HS-27A (cell line): ENCODE measurements at places on chromosomes 12 and 14.

DNA sequence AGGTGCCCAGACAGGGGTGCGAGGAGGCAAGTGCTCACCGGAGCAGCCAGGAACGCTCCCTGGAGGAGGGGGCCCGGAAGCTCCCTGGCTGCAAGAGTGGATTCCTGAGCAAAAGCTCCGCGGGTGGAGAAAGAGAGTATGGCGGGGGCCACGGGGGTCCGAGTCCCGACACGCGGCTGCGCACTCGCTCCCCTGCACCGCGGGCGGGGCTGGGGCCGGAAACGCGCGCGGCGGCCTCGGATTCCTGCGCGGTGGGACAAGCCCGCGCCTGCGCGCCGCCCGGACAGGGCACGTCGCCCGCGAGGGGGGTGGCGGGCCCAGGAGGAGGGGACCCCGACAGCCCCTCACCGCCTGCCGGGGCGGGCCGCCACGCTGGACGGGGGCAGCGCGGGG lies 27.8 kb upstream of the GPR132 start:
- no peak for DNase-seq

GRCh38 chr12:53984901-53985691 lies at the start of gene HOXC10:
Gene HOXC10, plus strand, starts transcription at chr12:53985146. Its CDS starts 114 bp downstream, at chr12:53985260.
- DNase-seq: peak; percentile 95

GRCh38 chr12:114512351-114512750 lies 106.4 kb upstream of the TBX5 start:
- no peak for DNase-seq

GRCh38 chr14:25411781-25412757 lies 362.1 kb upstream of the STXBP6 start:
- no peak for DNase-seq

DNA sequence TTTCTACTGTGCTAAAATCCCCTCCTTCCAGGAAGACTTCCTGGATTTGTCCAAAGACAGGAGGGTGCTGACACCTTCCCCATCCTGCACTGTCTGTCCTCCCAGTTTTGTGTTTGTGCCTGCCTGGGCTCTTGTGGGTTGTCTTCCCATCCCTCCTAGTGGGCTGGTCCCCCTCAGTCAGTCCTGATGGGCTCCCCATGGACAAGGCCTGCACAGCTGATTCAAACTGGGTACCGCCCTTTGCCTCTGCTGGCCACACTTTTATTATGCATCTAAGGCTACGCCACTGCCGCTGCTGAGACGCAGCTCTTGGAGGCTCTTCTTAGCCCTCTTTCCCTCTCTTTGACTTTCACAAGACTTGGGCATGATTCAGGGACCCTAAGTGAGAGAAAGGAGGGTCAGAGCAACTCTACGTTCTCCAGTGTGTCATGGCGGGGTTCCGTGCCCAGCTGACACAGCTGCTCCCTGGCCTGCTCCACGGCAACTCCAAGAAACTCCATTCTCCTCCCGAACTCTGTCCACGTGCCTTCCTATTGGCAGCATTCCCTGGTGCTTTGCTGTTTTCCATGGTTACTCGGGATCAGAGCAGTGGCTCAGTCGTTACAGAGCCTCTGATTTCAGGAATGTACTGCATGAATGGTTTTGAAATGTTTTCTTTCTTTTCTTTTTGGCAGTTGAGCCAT lies 3.8 kb upstream of the KRT85 start:
- no peak for DNase-seq

DNA sequence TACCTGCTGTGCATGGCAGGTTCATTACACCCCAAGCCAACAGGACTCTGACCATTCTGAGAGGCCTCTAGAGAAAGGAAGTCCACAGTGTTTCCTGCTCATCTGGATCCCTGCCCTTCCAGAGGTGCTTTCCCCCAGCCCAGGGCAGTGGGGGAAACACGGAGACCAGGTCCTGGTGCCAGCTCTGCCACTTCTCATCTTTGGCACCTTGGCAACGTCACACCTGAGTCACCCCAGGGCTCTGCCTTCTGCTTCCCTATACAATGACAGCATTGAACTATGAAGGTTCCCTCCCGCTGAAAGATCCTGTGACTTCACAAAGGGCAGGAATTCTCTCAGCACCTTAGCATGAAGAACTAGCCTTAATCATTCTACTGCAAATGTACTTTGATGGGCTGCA lies 74.9 kb downstream of the ANO2 start:
- no peak for DNase-seq

DNA sequence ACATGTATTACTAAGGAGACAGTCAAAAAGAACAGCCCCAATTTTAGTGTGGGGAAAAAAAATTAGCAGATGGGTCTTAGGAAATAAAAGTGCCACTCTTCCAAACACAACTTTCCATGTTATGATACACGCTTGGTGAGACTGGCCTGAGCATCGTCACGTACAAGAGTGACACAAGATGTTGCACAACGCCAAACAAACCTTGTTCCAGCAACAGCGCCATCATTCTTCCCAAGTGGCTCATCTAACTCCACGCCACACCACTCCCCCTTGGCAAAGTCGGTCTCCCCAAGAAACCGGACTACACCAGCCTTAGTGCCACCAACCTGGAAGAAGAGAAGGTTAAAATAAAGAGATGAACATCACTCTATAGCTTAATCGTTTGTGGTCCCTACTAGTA lies 58.7 kb downstream of the CLIP1 start:
- DNase-seq: no peak

DNA sequence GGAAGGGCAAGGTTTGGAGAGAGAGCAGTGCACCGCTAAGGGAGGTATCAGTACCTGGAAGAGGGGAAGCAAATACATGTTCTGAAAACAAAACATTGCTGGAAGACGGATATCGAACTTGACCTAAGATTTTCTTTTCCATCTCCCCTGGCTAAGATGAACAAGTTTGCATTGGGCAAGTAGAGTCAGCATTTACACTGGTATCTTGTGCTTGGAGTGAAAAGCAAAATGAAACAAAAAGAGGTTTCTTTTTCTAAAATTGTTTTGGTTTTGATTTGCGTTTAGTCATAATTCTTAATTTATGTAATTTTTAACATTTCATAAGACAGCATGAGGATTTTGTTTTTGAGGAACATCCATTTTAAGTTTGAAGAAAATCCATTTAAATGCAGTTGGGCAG lies 881.6 kb downstream of the NRXN3 start:
- no peak for DNase-seq

DNA sequence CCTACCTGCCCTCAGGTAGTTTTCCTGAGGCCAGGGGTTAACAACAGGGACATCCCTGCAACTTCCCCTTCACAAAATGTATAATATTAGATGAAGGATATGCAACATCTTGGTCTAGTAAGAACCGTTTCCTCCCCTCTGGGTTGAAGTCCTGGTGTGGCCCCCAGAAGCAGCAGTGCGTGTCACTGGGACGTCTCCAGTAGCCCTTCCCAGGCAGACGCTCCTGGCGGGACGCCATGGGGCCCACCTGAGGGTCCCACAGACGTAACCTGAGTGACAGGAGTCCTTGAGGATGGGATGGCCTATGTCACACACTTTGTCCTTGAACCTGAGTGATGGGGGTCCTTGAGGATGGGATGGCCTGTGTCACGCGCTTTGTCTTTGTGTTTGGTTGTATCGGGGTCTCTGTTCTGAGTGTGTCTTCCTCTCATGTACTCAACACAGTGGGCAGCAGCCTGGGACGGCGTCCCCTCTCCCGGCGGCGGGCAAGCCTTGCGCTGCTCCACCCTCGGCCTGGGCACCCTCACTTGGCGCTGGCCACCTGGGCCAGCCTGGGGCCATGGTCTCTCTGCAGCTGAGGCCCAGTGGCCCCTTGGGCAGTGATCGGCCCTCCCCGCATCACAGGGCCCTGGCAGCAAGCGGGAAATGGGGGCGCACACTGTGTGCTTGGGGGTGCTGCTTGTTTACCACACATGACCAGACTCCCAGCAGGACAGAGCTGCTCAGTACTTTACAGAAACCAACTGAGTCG lies 14.3 kb upstream of the AMN start:
- no peak for DNase-seq

GRCh38 chr12:96378319-96378718 lies 21.9 kb downstream of the CDK17 start:
- DNase-seq: no peak

DNA sequence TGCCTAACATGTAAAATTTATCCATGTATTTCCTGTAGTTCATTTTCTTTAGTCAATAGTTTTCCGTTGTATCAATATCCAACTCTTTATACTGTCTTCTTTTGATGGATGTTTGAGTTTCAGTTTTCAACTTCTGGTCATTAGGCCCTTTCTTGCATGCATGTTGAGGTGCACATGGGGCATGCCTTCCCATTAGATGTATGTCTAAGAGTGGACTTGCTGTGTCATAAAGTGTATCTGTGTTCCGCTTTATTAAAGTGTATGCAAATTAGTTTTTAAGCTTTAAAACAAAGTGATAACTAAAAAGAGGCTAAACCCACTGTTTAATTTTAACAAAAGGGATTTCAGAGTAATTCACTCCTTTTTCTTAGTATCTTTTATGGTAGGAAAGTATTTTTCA lies 441.1 kb downstream of the PCNX1 start:
- no peak for DNase-seq

GRCh38 chr14:67749341-67750084 lies 47.8 kb downstream of the RDH12 start:
- no peak for DNase-seq

GRCh38 chr14:56358851-56359614 lies 220.6 kb upstream of the TMEM260 start:
- no peak for DNase-seq

DNA sequence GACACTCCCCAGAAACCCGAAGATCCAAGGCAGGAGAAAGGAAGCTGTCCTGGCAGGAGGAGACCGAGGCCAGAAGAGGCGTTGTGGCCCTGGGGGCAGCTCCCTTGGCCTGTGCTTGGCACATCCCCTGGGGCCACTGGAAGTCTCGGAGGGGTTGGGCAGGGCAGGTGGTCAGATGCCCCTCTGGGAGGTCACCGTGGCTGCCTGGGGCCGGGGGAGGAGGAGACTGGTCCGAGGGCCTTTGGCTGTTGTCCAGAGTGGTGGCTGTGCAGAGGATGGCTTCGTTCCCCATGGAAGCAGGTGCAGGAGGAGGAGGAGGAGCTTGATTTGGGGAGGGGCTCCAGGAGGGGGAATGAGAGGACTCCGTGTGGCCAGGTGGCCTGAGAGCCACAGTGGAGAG lies 3.3 kb upstream of the NUDT14 start:
- no peak for DNase-seq

DNA sequence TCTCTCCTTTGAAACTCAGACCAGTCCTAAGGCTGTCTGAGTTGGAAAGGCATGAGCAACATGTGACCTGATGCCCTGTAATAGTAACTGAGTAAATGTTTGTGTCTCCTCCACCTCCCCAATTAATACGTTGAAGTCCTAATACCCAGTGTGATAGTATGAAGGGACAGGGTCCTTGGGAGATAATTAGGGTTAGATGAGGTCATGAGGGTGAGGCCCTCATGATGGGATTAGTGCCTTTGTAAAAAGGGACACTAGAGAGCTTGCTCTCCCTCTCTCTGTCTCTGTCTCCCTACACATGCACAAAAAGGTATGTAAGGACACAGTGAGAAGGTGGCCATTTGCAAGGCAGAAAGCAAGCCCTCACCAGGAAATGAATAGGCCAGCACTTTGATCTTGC lies 18.1 kb upstream of the KIF21A start:
- DNase-seq: no peak

GRCh38 chr12:132182711-132183365 lies 38.6 kb downstream of the NOC4L start:
- no peak for DNase-seq

GRCh38 chr14:90444077-90444696 lies 47.4 kb downstream of the CALM1 start:
- no peak for DNase-seq

- DNase-seq: no peak
Observed at GRCh38 chr12:46382408-46382963, 9.9 kb upstream of the SLC38A2 start.

- no peak for DNase-seq
Observed at GRCh38 chr12:20364501-20364900, 3.8 kb upstream of the PDE3A start.

- no peak for DNase-seq
Observed at GRCh38 chr14:95504135-95505029, 12.1 kb downstream of the SYNE3 start.

DNA sequence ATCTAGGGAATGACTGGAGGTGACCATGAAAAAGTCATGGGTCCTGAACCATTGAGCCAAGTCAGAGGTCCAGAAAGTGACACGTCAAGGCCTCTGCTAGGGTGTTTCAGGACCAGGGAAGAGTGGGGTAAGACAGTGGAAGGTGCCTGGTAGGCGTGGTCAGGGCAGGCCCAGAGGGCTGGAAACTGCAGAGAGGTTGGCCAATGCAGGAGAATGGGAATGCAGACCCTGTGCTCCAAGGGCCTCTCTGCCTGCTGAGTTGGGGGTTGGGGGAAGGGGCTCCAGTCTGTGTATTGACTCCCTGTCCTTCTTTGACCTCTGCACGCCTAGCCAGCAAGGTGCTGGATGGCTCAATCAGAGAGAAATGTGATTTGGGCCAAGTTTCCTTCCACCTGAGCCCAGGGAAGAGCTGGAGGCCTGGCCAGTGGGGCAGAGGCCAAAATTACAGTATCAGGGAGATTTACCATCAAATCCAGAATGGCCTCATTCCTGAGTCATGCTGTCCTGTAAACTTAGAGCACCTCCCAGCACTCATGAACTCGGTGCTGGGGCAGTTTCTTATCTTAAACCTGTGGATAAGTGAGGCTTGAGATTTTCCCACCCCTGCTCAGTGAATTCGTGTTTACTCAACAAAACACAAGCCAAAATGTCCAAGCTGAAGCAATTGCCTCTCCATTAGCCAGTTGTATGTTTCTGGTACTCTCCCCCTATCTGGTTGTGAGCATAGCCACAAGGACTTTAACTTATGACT lies 24.4 kb downstream of the IRF2BPL start:
- no peak for DNase-seq

- DNase-seq: no peak
Observed at GRCh38 chr14:25069879-25070278, 19.9 kb upstream of the STXBP6 start.

GRCh38 chr14:76546426-76547221 lies 170.7 kb downstream of the ESRRB start:
- DNase-seq: peak; percentile 8

- no peak for DNase-seq
Observed at GRCh38 chr12:91922674-91923073, 223.0 kb downstream of the BTG1 start.

DNA sequence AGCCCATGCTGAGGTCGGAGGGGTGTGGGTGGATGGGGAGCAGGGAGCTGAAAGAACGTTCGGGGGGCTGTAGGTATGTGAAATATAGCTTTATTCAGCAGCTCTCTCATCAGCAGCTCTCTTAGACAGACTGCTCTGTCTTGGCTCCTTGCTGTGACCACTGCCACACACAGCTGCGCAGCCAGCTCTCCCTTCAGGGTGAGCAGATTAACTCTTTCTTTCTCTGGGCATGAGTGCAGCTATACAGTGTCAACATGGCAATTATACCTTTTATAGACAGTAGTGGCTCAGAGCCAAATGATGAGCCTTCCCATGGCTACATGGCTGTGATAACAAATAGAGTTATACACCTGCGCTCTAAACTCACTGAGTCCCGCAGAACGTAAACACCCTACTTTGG lies 137.7 kb upstream of the NEDD1 start:
- DNase-seq: no peak

- no peak for DNase-seq
Observed at GRCh38 chr12:126534495-126534894, 1469.3 kb downstream of the AACS start.
